DND-41 (cell line): ENCODE measurements at places on chromosomes 4 and X.
A peak's percentile ranks its signal among the peaks of the same experiment; 100 is the strongest.

DNA sequence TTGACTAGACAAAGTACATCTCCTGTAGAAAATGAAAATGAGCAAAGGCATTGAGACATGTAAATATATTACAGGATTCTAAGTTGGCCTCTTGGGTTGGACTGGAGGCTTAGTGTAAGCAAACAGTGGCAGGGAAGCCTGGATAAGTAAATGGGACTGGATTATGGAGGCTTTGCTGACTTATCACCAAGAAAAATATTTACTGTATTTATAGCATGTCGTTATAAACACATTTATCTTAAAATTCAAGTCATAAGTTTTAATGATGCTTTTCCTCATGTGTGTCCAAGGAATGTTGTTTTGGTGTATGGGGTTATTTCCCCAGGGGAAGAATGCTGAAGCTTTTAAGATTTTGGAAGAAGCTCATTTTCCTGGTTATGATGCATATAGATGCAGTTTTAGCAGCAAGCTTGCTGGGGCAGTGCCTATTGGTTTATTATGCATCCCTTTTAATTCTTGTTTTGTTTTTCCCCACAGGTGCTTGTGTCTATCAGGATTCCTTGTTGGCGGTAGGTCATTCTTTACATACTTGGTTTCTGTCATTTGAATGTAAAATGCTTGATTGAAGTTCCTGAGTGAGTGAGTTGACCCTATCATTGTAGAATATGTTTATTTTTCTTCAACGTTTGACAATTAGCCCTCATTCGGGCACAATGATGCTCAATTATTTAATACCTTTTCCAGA lies 8.5 kb downstream of the FRAS1 start:
- H3K27ac ChIP-seq, result no peak overlapping the region
- no peaks in the 10 kb centered on the region for H3K4me1 ChIP-seq
- peaks cover 4% of the 10 kb centered on the region for H3K27me3 ChIP-seq
- no peaks in the 10 kb centered on the region for H3K36me3 ChIP-seq

- H3K4me1 ChIP-seq, result no peaks in the 10 kb centered on the region
- no peaks in the 10 kb centered on the region for H3K27me3 ChIP-seq
- H3K36me3 ChIP-seq, result no peaks in the 10 kb centered on the region
- no peak for DNase-seq
- no peak overlapping the region for H3K27ac ChIP-seq
These were observed 1439.7 kb upstream of the AGA start for GRCh38 chr4:178881937-178882336.

- H3K4me3 ChIP-seq, result no peak overlapping the region
- H3K27me3 ChIP-seq, result no peaks in the 10 kb centered on the region
- peaks cover 7% of the 10 kb centered on the region for H3K4me1 ChIP-seq
- no peaks in the 10 kb centered on the region for H3K36me3 ChIP-seq
- DNase-seq, result peak; percentile 37
These were observed 181.3 kb upstream of the STK26 start for GRCh38 chrX:131841496-131842437.

GRCh38 chr4:126364311-126364911 lies 1049.7 kb downstream of the FAT4 start:
- H3K27ac ChIP-seq, result no peak overlapping the region
- H3K4me3 ChIP-seq, result no peak overlapping the region
- no peaks in the 10 kb centered on the region for H3K27me3 ChIP-seq
- DNase-seq, result no peak

DNA sequence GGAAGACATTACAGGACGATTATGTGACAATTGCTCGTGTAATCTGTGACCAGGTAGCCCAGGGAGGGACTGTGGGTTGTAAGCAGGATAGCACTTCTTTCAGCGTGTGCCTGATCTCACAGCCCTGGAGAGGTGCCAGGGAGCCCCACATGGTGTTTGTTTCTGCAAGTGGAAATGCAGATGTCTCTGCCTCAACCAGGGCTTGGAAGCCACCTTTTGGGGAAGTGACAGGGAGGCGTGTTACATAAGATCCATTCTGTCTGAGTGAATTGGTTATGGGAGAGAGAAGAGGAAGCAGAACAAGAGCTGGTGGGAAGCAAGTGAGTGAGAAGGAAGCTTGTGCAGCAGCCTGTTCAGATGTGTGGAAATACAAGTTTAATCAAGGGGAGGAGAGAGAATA lies 104.5 kb upstream of the GATB start:
- peaks cover 29% of the 10 kb centered on the region for H3K4me1 ChIP-seq
- H3K27me3 ChIP-seq, result no peaks in the 10 kb centered on the region
- H3K4me3 ChIP-seq, result no peak overlapping the region
- no peaks in the 10 kb centered on the region for H3K36me3 ChIP-seq
- peak; percentile 59 for DNase-seq

GRCh38 chrX:129783291-129783713 lies 3.6 kb downstream of the SASH3 start:
- peaks cover 71% of the 10 kb centered on the region for H3K4me1 ChIP-seq
- no peaks in the 10 kb centered on the region for H3K27me3 ChIP-seq
- peak overlapping the region; percentile 98 for H3K27ac ChIP-seq
- peak overlapping the region; percentile 61 for H3K4me3 ChIP-seq
- peak; percentile 58 for DNase-seq
- H3K36me3 ChIP-seq, result peaks cover 80% of the 10 kb centered on the region

GRCh38 chr4:100466501-100466900 lies 51.3 kb downstream of the EMCN start:
- no peaks in the 10 kb centered on the region for H3K27me3 ChIP-seq
- H3K4me1 ChIP-seq, result no peaks in the 10 kb centered on the region
- H3K4me3 ChIP-seq, result no peak overlapping the region
- no peaks in the 10 kb centered on the region for H3K36me3 ChIP-seq
- no peak overlapping the region for H3K27ac ChIP-seq
- no peak for DNase-seq

- DNase-seq, result no peak
- H3K36me3 ChIP-seq, result no peaks in the 10 kb centered on the region
- no peak overlapping the region for H3K4me3 ChIP-seq
- no peaks in the 10 kb centered on the region for H3K4me1 ChIP-seq
These were observed 40.8 kb upstream of the CLDN24 start for GRCh38 chr4:183362916-183363542.
